Aorta (tissue), 5 donors: ENCODE measurements at places on chromosomes 11 and 22.

DNA sequence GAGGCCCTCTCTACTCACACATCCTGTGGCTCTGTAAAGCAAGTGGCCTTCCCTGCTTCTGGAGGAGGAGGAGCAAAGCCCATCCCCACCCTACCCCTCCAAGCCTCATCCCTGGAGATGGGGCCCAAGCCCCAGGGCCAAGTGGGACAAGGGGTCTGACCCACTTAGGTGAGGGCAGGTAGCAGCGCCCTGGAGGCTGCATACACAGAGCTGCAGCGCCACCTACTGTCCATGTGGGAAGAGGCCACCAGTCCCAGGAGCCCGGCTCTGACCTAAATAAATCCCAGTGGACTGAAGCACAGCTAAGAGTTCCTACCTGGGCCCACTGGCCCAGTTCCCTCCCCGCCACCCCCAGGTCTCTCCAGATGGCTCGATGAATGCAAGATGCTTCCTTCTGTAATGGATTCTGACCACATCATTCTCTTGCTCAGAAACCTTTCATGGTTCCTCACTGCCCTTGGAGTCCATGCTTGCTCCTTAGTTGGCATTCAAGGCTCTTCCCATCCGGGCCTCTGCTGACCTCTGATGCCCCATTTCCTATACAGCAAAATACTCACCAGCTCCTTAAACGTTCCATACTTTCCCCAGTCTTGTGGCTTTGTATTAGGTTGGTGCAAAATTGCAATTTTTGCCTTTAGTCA lies 62.1 kb downstream of the THAP12 start:
- DNase-seq, result peak; percentile 85

- DNase-seq, result no peak
Measured at GRCh38 chr11:130916910-130917309, 631 bp upstream of the SNX19 start.

GRCh38 chr22:37234736-37235711 lies 9.0 kb downstream of the RAC2 start:
- DNase-seq, result peak; percentile 55

GRCh38 chr22:29816539-29816938 lies 21.5 kb downstream of the ASCC2 start:
- no peak for DNase-seq

DNA sequence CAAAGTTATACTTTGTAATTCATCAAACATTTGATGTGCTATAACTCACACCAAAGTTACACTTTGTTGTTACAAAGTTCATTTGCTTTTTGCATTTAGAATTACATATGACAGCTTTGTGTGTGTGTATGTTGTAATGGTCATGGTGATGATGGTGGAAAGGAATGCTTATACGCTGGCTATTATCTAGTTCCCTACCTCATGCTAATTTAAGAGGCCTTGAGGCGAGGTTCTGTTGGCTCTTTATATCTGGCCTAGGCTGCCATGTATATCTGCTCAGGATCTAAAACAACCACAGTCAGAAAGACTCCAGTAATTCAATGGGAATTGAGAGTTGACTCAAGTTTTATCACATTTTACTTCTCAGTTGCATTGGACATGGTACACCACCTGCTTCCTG lies 123.4 kb downstream of the SLC17A6 start:
- DNase-seq, result no peak

DNA sequence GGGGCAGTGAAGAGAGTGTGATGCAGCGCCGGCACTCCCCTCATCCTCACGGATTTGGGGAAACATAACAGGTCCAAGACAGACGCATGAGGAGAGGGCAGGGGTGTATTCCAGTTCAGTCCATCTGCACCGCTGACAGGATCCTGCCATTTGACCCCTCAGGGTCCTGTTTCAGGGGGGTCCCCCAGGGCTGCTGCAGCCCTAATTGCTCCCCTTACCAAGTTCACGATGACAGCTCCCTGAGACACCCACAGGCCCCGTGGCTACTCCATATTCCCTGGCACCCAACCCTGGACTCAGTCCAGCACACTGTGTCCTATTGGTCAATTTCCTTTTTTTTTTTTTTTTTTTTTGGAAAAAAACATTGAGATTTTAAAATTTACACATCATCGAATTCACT lies 41.5 kb downstream of the SHANK2 start:
- peak; percentile 50 for DNase-seq

GRCh38 chr11:102891736-102892135 lies 17.0 kb upstream of the MMP12 start:
- DNase-seq, result no peak

- DNase-seq, result peak; percentile 56
Measured at GRCh38 chr11:78961937-78962701, 387.5 kb upstream of the NARS2 start.

DNA sequence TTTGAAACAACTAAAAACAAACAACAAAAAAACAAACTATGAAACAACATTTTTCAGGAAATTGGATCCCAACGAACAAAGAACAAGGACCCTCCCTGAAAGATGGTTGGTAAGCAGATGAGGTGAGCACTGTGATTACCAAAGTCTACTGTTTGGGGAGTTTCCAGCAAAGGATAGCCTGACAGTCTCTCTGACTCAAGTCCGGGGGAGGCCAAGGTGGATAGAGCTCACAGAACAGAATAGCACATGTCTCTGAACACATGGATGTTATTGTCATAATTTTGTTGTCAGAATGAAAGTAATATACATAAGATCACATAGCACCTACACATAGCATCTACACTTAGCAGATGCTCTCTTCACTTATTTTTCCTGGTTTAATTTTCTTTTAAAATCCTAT lies 501.3 kb upstream of the TENM4 start:
- no peak for DNase-seq

- peak; percentile 75 for DNase-seq
Measured at GRCh38 chr22:38881464-38881871, 9.5 kb upstream of the CBX6 start.

- no peak for DNase-seq
Measured at GRCh38 chr11:47201015-47201414, 13.8 kb upstream of the DDB2 start.

DNA sequence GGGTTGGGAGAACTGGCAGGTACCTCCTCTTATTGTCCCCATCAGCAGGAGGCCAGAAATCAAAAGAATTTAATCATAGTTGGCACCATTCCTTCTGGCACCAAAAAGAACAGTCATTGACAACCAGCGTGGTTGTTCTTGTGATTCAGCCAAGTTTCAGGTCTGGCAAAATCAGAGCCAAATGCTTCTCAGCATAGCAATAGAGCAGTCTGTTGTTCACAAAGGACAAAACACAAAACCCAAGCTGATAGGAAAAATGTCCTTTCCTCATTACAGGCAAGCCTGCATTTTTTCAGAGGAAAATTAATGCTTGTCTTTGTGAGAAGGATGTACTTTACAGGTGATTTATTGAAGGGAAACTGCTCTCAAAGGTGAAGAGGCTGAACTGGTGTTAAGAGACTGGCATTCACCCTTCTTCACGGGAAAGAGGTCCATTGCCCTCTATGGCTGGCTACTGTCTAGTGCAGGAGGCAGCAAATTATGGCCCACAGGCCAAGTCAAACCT lies 241.8 kb upstream of the ARHGAP42 start:
- DNase-seq, result no peak

- no peak for DNase-seq
Measured at GRCh38 chr22:23231471-23232093, 51.3 kb downstream of the BCR start.

GRCh38 chr22:41505511-41506220 lies 36.7 kb downstream of the ACO2 start:
- no peak for DNase-seq
